Left kidney (tissue), 8 donors: ENCODE measurements at places on chromosomes 4 and X. TPM values are rescaled to one million over a fixed set of nuclear protein-coding genes. Genes with fewer than 3 reads are reported as not detected.

The RRH gene
- 1.4 TPM for polyA plus RNA-seq

The IQCM gene
- not detected for polyA plus RNA-seq

DNA sequence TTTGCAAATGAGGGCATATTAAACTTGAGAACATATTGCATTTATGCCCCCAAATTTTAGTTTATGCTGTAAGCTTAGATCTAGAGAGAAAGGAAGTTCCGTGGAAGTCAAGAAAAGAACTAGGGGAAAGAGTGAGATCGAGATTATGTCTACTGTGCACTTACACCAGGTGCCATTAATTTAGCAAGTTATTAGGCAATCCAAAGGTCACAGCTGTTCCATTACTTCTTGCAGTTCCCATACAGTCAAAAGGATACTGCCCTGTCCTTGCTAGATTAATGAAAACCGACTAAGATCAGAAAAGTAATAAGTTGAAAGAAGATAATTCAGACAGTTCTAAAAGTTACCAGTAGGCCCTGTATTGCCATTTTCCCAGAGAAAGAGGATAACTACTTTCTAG lies 49.3 kb upstream of the SLC7A11 start:
- no peak for DNase-seq

DNA sequence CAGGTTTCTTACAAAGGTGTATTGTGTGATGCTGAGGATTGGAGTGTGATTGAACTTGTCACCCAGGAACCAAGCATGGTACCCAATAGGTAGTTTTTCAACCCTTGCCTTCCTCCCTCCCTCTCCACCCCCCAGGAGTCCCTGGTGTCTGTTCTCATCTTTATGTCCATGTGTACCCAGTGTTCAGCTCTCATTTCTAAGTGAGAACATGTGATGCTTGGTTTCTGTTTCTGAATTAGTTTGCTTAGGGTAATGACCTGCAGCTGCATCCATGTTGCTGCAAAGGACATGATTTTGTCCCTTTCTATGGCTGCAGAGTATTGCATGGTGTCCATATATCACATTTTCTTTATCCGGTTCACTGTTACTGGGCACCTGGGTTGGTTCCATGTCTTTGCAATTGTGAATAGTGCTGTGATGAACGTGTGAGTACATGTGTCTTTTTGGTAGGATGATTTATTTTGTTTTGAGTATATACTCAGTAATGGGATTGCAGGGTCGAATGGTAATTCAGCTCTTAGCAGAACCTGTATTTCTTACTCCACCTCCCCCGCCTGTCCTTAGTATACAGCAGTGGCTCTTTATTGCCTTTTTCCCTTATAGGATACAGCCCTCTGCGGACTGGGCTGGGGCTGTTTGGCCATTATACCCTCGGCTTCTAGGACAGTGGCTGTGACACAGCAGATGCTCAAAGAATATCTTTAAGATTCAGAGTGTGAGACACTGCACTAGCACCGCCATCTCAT lies 145.4 kb downstream of the PTTG2 start:
- DNase-seq: no peak

GRCh38 chr4:4787421-4787820 lies 72.0 kb upstream of the MSX1 start:
- DNase-seq: no peak

DNA sequence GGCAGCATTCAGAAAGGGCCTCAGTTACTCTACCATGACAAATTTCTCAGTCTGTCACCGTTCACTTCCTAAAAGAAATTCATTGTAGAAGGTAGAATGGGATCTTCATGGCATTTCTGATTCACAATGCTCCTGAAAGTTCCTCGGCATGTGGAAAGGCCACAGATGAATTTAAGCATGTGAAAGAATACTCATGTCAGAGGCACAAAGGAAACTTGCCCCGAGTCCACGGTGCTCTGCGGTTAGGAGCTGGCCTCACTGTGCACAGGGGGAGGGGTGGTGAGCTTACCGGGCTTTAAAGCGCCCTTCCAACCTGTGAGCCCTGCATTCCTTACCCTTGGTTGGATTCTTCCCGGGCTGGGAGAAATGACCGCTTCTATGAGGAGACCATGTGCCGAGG lies 9.3 kb downstream of the TKTL1 start:
- no peak for DNase-seq

The LRP2BP gene
- polyA plus RNA-seq: 6.9 TPM

The PSAPL1 gene
- not detected for polyA plus RNA-seq

GRCh38 chr4:99763635-99764101 lies 53.0 kb upstream of the DAPP1 start:
- no peak for DNase-seq

DNA sequence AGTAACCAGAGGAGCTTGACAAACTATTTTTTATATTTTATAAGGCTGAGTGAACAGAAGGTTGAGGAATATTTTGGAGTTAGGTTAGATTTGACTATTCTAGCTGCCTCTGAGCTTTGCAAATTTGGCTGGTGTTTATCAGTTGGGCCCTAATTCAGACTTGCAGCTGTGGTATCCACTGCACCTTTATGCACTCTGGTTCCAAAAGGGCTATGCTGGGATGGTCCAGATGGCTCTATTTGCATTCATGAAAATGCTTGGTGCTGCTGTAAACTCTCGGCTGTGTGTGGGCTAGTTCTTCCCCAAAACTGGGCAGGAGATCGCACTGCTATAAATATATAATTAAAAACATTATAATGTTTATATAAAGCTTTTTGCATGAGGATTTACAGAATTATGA lies 106.3 kb downstream of the REPS2 start:
- no peak for DNase-seq

The RIPPLY1 gene
- polyA plus RNA-seq: 2.8 TPM

The BST1 gene
- 15.1 TPM for polyA plus RNA-seq

The PCDH11X gene
- 0.12 TPM for polyA plus RNA-seq

The CT45A1 gene
- not detected for polyA plus RNA-seq

The HPSE gene
- 1.1 TPM for polyA plus RNA-seq

GRCh38 chrX:154840856-154841255 lies 6.4 kb upstream of the SMIM9 start:
- DNase-seq: peak; percentile 5

DNA sequence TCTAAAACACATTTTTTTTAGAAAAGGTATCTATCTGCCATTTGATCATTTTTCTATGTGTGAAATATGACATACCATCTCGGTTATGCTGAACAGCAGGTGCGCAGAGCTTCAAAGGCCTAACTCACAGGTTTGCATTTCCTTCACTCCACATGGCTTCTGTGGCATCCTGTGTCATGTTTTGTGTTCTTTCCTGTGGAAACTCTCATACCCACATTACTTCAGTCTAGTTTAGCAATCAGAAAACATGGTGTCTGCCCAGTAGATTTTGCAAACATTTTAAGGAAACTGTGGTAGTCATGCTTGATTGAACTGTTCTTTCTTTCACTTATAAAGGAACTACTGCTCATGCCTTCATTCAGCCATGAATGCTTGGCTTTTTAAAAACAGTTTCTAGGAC lies 11.3 kb upstream of the ARAP2 start:
- no peak for DNase-seq

DNA sequence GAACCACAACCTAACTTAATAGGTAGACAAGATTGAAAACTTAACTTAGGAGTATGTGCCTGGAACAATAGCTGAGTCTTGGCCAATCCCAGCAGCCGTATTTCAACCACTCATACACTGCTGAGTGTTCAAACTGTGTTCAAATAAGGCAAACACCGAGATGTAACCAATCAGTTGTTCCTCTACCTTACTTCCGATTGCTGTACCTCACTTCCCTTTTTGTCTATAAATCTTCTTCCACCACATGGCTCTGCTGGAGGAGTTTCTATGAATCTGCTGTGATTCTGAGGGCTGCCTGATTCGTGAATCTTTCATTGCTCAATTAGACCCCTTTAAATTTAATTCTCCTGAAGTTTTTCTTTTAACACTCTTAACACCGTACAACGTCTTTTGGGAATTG lies 108.0 kb downstream of the ANAPC4 start:
- DNase-seq: no peak

DNA sequence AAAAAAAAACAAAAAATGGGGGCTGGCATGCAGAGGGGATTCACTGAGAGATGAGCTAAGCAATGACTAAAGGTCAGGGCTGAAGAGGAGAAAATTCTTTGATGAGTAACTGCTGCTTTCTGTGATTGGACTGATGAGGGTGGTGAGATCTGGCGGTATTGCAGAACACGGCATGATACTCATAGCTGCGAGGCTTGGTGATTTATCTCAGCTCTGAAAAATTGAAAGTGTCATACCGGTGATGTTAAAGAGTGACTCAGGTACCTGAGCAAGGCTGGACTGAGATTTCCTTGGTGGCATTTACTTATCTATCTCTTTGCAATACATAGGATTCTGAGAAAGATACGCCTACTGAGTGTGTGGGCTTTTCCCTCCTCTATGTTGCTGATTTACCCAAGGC lies 204.1 kb upstream of the DDX53 start:
- DNase-seq: no peak

- DNase-seq: no peak
Observed at GRCh38 chrX:45479196-45479834, 278.6 kb upstream of the DIPK2B start.

GRCh38 chr4:8644966-8645752 lies 52.6 kb downstream of the CPZ start:
- no peak for DNase-seq

The KLHL4 gene
- 6.5 TPM for polyA plus RNA-seq

GRCh38 chr4:183355405-183355804 lies 33.2 kb upstream of the CLDN24 start:
- no peak for DNase-seq

The GCNA gene
- 2.9 TPM for polyA plus RNA-seq

The NIPAL1 gene
- 11.0 TPM for polyA plus RNA-seq

The HSFX2 gene
- polyA plus RNA-seq: 1.0 TPM

DNA sequence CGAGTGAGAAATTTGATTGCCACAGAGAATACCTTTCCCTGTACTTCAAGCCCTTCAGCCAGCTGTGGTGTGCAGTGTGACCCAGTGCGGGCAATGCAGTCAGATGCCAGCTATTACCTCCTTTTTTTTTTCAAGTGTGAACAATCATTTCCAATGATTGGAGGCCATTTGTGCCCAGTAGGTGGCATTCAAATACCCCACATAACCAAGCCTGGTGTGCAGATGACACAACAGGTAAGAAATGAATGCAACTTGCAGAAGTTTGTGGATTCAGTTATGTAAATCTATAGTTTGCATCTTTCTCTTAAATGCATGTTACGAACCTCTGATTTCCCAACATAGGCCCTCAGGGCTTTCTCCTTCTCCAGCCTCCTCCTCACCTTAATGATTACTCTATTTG lies 98.0 kb downstream of the CLCN4 start:
- no peak for DNase-seq

- no peak for DNase-seq
Observed at GRCh38 chr4:173243917-173244658, 75.5 kb downstream of the GALNT7 start.

DNA sequence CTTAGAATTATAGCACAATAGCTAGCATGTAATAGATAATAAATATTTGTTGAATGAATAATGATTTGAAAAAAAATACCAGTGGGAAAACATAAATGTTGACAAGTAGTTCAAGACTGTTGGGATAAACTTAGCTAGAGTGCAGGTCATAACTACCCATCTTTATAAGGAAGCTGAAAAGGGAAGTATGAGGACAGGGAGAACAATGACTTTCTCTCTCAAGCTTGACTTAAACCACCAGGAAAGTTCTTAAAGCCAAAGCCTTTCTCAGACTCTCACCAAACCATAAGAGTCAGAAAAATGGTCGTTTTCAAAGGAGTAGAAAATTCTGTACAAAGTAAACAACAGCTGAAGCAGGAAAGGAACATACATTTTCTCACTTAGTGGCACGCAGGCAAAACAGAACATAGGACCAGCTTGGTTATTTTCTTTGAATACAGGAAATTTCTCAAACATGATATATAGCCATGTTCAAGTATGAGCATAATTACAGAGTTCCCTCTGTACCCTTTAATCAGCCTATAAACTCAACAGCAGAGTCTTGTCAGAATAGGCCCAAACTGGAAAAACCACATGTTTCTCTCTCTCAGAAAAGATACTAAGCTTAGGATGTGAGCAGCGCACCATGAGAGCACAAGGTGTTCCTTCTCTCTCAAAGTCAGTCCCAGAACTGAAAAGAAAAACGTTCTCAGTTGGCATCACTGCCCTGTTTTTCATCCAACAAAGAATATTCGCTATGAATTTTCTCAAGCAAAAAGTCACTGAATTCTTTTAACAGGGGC lies 28.7 kb downstream of the MAPK10 start:
- peak; percentile 17 for DNase-seq

DNA sequence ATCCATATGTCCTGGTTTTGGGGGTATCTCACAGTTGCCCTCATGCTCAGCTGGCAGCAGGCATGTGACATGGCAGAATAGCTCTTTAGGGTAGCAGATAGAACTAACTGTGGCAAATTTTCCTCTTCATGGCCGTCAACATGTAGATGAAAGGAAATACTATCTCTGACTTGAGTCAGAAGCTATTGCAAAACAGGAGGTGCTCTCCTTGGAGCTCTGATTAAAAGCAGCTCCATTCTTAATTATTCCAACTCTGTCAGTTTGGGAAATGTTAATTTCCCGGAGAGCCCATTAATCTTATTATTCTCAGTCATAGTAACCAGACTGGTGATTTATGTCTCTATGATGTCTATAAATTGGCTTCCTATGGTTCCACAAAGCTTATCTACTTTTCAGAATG lies 18.2 kb downstream of the IL13RA1 start:
- DNase-seq: no peak

- DNase-seq: peak; percentile 39
Observed at GRCh38 chr4:32440391-32440790, 1720.2 kb downstream of the PCDH7 start.

DNA sequence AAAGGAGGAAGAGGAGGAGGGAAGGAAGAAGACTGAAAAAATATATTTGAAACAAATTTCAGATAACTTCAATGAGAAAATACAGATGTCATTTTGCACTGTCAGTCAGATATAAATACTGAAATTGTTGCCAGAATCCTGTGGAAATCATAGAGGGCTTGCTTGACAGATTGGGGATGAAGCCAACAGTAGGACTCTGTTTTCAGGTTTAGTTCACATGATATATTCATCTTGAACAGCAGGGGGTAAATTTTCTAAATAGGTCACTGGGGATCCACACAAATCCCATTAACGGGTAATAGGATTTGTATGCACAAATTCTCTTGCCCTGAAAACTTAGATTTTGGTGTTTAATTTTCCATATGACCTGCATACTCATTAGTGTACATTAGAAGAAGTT lies 103.3 kb upstream of the PCDH18 start:
- DNase-seq: no peak

DNA sequence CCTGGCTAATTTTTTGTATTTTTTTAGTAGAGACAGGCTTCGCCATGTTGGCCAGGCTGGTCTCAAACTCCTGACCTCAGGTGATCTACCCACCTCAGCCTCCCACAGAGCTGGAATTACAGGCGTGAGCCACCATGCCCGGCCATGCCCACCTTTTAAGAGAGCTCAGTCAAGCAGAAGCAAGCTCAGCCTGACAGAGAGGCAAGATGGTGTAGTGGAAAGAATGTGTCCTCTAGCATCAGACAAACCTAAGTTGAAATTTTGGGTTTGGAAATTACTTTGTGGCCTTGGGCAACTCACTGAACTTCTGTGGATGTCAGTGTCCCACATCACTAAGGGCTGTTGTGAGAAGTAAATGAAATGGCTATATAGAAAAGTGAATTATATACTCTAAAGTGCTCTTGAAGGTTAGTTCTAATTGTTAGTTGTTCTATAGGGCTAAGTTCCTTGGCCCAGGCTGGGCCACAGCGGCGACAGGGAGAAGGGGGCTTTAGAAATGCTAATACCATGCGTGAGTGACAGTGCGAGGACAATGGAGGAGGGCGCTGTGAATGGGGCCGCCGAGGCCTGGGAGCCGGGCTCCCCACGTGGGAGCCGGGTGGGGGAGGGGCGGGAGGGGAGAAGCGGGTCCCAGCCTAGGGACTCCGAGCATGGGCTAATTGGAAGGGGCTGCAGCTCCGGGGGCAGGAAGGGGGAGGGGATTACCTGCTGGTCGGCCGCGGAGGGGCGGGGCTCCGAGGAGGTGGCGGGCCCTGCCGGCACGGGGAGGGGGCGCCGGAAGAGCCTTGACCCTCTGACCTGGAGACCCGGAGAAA lies 15.6 kb downstream of the PJA1 start:
- no peak for DNase-seq
